Pericardium fibroblast (primary cell): ENCODE measurements at places on chromosomes 7 and 10. TPM values are rescaled to one million over a fixed set of nuclear protein-coding genes. Genes with fewer than 3 reads are reported as not detected.

ARHGEF5 gene
- total RNA-seq: 5.1 and 8.3 TPM in 2 replicates

NEURL1 gene
- under 0.01 and 2.4 TPM in 2 replicates for total RNA-seq

FAM200A gene
- 5.4 and 6.6 TPM in 2 replicates for total RNA-seq

EN2 gene
- total RNA-seq: under 0.01 TPM in 1 of 2 replicates, not detected in the other

CABCOCO1 gene
- total RNA-seq: 0.23 and 2.0 TPM in 2 replicates

CFAP46 gene
- total RNA-seq: 1.9 and 2.6 TPM in 2 replicates

CDC14C gene
- total RNA-seq: not detected in 2 replicates

RNF133 gene
- total RNA-seq: not detected in 2 replicates

CALML3 gene
- total RNA-seq: not detected in 2 replicates

GSTO2 gene
- 0.23 and 0.51 TPM in 2 replicates for total RNA-seq

PLXDC2 gene
- total RNA-seq: 10.6 and 14.6 TPM in 2 replicates

CYP2C19 gene
- not detected in 2 replicates for total RNA-seq

TMEM196 gene
- total RNA-seq: 0.34 and 1.5 TPM in 2 replicates

OR6B1 gene
- not detected in 2 replicates for total RNA-seq

BMPER gene
- total RNA-seq: 26.4 and 28.2 TPM in 2 replicates

NME8 gene
- not detected in 2 replicates for total RNA-seq

NUTM2E gene
- 0.47 TPM in 1 of 2 replicates, not detected in the other for total RNA-seq

HMX3 gene
- not detected in 2 replicates for total RNA-seq

LBX1 gene
- total RNA-seq: under 0.01 TPM in 1 of 2 replicates, not detected in the other

HGF gene
- total RNA-seq: 33.2 and 42.2 TPM in 2 replicates

SH2D4B gene
- total RNA-seq: not detected in 2 replicates

MYL10 gene
- total RNA-seq: not detected in 2 replicates

AS3MT gene
- total RNA-seq: 0.70 and 1.0 TPM in 2 replicates

CCL24 gene
- not detected in 2 replicates for total RNA-seq

UFSP1 gene
- total RNA-seq: 5.7 and 6.0 TPM in 2 replicates

CUZD1 gene
- 0.85 TPM in 1 of 2 replicates, not detected in the other for total RNA-seq

SLC18A3 gene
- total RNA-seq: not detected in 2 replicates

GJD4 gene
- total RNA-seq: not detected in 2 replicates

RASSF4 gene
- total RNA-seq: 4.0 and 10.5 TPM in 2 replicates

POM121L12 gene
- not detected in 2 replicates for total RNA-seq

CCDC3 gene
- 2.4 and 2.9 TPM in 2 replicates for total RNA-seq

CYP3A4 gene
- not detected in 2 replicates for total RNA-seq

GIMAP2 gene
- 0.09 and 0.12 TPM in 2 replicates for total RNA-seq
